ENCODE measurements at places on chromosomes 2 and 18.

DNA sequence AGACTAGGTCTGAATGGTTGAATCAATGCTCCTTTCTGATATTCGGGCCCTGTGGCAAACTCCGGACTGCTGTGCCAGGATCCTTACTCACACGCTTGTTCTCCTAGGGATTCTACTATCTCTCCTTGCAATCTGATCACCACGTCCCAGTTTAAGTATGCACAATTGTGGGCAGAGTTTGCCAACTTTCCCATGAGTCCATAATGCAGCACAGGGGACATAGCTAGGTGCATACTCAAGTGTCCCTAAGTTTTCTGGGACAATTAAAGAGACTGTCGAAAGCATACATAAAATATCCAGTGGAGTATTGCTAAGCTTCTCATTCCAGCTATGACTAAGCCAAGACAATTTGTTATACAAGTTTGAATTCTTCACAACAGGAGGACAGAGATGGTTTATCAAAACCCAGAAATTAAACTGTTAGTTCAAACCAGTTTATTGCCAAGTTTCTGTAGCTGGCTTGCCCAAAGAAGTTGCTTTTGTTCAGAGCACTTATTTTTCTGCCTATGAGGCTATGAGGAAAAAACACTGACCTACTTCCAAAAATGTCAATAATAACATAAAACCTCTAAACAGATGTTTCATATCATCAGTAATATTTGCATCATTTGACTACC lies 136.1 kb downstream of the EXOC6B start:
- DNase-seq, result no peak

- no peak for DNase-seq
Measured at GRCh38 chr2:74599676-74600075, 45.2 kb downstream of the DOK1 start.

GRCh38 chr18:2979871-2980790 lies 32.8 kb downstream of the LPIN2 start:
- DNase-seq, result no peak

GRCh38 chr2:150909090-150909489 lies 352.6 kb downstream of the RBM43 start:
- DNase-seq, result no peak

DNA sequence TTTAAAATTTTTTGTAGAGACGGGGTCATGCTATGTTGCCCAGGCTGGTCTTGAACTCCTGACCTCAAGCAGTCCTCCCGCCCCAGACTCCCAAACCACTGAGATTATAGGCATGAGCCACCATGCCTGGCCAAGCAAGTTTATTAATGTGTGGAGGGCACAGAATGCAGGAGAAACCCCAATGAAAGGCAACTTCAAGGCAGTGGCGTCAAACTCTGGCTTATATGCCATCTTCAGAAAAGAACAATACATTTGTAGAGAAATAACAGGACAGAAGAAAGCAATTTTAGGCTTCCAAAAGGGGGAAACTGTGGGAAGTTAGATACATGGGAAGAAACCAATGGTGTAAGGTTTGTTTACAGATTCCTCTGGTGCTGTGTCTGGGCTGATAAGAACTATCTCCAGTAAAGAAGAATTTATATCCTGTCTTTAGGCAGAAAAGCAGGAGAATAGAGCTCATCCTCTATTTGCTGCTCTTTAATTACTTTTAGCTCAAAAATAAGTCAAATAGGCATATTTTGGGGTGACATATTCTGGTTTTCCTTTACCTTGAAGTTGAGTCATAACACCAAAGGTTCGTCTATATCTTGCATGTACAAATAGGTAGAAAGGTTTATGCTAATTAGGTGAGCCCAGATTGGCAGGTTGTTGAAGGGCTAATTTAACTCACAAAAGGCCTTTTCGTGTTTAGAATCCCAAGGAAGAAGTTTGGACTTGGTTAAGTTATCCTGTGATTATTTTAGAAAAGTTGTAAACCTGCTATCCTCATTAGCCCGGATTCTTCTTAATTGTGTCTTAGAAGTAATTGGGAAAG lies 26.0 kb upstream of the TMEM214 start:
- DNase-seq, result no peak

DNA sequence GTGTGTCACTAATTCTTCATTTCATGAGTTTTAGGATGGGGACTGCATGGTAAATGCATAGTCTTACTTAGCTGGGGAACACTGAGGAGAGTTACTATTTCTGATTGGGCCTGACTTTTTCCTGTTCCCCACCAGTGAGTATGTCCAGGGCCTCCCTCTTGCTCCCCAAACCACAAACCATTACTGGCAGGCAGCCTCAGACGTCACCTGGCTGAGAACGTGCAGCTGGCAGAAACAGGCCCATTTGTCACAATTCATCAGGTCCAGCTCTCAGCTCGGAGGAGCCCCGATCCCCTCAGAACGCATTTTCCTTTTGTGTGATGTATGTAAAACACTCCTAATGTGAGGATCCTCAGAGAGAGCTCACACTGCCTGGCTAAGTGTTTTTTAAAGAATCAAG lies 71.7 kb upstream of the SIX3 start:
- DNase-seq, result no peak

DNA sequence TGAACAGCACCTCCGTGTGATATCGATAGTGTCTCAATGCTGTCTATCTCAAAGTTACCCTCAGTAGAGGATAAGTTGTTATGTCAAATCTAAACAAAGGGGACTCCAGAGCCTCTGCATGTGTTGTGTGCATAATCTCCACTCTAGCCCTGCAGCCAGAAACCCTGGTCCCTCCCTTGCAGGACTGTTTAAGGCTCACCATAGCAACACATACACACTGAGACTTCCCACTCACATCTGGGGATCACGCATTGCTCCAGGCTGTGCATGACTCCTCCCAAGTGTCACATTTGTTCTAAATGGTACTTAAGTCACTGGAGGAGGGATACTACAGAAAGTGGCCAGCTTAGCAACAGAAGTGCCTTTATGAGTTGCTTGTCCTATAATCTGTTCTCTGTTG lies 258.6 kb upstream of the CRIM1 start:
- no peak for DNase-seq

DNA sequence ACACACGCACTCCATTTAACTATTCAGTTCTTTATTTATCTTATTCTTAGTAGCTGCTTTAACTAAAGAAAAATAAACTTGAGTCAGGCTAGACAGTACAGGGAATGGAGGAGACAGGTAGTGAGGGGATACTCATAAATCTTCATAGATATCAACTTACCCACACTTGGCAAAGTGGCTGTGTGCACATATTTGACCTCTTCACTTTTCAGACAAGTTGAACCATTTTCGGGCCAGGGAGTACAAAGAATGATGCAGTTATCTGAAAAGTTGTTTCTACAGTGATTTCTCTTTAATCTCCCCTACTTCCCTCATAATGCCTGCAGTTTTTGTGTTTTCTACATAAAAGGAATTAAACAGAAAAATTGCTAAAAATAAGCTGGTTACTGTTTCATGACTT lies 307.5 kb downstream of the GULP1 start:
- no peak for DNase-seq

GRCh38 chr2:15311201-15311907 lies 249.8 kb downstream of the NBAS start:
- no peak for DNase-seq

GRCh38 chr2:191312163-191312562 lies 67.0 kb downstream of the MYO1B start:
- no peak for DNase-seq

DNA sequence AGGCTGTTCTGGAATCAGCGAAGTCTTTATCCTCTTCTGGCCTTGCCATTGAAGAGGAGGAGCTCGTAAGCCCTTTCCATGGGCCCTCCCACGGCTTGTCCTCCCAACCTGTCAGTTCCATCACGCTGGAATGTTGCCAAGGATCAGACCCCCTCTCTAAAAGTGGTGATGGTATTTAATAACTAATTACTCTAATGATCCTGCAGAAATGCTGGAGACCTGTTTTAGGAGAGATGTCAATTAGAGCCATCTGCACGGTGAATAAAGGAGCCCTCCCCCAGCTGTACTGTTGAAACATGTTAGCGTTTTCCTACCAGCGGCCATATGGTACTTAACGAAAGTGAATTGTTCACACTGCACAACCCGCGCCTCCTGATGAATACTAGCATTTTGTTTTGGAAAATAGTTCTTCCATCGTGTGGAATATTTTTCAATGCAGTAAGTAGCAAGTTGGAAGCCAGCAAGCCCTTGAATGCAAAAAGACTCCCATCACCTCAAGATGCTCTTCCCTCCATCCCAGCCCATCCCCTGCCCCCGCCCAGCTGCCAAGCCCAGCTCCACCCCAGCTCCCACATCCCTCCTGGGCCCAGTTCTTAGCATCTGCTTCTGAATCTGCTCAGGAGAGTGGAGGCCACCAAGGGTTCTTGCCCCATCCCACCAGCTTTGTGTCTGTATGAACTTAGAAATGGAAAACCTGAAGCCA lies 145.4 kb downstream of the KLHL29 start:
- no peak for DNase-seq

DNA sequence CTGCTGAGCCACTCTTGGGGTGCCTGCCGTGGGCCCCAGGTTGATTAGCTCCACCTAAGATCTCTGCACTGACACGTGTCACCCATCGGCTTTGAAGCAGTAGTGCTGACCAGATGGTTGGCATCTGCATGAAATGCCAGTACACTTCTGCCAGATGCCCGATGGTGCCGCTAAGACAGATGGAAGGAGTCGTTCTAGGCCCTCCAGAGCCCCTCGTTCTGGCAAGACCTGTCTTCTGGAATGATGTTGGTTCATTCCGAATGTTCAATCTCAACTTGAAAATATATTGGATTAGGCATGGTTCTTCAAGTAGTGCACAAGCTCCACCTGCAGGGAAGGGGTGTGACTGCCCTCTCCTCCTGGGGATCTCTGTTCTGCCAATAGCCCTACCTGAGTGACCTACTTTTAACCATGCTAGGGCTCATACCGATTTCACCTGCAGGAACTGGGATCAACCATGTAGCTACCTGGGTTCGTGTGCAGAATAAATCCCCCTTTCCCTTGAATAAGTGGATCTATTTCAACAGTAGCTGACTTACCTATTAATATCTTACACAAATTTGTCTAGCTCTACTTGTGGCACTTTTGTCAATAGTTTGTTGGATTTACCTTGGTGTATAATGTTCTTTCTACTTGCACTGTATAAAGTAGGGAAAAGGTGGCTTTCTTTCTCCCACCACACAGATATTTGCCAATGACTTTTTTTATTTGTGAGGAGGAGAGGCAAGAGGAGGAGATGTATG lies 342.6 kb downstream of the CTNNA2 start:
- no peak for DNase-seq

GRCh38 chr18:78721238-78721875 lies 258.3 kb upstream of the SALL3 start:
- DNase-seq, result no peak

DNA sequence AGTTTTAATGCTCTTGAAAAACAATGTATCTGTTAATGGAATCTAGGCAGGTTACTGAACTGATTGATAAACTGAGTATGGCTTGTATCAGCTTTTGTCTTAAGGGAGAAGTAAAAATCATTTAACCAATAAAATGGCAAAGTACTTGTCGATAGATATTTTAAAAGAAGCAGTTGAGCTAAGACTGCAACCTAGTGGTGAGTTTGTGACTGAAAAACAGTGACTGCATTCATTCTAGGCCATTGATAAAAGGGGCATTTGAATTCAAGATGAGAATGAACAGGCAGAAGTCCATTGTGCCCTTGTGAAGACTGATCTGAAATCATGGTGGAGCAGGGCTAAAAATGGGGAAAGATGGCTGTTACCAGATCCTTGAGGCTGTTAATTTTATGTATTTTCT lies 59.4 kb upstream of the MSTN start:
- no peak for DNase-seq

DNA sequence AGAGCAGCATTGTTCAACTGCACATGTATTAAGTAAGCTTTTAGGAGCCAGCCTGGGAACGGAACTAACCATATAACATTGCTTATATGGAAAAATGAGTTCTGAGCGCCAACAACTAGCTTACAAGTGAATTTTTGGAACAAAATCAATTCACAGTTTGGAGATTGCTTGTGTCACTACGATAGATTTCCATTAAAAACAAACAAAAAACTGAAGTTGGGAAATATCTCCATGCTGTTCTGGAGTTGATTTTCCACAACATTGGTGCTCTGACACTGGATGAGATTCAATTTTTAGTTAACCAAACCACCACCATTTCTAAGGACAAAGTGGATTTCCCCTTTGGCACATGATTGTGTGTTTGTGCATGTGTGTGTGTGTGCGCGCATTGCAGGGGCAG lies 56.9 kb upstream of the ZNF397 start:
- DNase-seq, result no peak

DNA sequence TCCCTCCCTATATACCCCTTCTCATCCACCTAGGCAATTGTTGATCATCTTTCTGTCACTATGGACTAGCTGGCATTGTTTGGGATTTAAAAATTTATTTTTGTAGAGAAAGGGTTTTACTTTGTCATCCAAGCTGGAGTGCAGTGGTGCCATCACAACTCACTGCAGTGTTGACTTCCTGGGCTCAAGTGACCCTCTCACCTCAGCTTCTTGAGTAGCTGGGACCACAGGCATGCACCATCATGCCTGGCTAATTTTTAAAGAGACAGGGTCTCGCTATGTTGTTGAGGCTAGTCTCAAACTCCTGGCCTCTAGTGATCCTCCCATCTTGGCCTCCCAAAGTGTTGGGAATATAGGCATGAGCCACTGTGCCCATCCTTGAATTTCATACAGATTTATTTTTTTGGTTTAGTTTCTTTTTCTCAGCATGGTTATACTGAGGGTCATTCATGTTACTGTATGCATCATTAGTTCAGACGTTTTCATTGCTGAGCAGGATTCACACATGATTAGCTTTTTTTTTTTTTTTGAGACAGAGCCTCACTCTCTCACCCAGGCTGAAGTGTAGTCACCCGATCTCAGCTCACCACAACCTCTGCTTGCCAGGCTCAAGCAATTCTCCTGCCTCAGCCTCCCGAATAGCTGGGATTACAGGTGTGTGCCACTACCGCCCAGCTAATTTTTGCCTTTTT lies 8.6 kb upstream of the PCARE start:
- no peak for DNase-seq

DNA sequence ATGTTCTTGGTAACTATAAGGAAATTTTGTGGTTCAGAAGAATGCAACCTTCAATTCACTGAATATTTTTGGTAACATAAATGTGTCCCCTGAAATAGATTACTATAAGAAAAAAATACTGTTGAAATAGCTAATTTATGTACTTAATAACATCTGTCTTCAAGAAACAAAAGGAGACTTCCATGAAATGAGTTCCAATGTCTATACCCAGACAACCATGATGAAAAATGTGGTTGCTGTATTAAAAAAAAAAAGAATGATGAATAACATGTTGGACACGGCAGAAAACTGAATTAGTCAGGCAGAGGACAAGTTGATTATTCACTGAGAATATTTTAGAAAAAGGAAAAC lies 98.5 kb downstream of the TACR1 start:
- no peak for DNase-seq

DNA sequence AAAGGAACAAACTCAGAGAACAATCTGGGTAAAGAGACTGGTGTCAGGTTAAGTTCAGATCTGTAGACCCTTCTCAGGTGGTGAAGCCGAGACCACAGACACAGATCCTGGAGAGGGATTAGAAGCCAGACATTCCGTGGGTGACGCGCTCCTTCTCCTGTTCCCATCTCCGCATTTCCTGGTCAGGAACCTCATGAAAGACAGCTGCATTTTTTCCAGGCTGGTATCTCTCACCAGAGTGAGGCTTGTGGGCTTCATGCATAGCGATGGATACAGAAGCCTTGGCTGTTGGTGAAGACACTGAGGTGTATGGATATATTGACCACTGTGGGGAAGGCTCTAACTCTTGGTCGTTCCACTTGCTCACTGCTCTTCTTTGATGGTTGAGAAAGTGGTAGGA lies 152.6 kb downstream of the FAM210A start:
- DNase-seq, result no peak

- no peak for DNase-seq
Measured at GRCh38 chr2:28949617-28950305, 31.3 kb upstream of the TOGARAM2 start.
